ENCODE measurements at places on chromosomes 2 and 18.

DNA sequence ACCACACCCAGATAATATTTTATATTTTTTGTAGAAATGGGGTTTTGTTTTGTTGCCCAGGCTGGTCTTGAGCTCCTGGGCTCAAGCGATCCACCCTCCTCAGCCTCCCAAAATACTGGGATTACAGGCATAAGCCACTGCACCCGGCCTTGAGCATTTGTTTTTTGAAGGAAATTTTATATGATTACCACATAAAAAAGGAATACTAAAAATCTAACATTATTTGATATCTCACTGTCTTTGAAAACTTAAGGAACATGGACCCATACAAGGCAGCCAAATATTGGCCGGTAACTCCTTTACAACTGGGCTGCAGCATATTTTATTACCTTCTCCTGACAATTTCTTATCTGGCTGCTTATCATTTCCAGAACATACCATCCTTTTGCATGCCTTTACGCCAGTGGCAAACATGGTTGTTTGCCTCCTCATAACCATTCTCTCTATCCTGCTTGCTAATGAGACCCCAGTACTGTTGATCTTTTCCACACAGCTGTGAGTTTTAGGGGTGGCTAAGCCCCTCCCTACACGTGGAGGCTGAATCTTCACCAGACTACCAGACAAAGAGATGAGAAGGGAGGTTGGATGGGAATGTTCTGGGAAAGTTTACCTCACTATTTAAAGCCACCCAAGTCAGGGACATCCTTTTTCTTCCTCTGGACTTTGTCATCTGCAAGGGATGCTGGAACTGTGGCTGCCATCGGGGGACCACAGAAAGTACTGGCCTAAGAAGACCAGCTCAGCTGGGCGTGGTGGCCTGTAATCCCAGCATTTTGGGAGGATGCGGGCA is 157.5 kb downstream of the TGIF1 start:
- no peak for DNase-seq

DNA sequence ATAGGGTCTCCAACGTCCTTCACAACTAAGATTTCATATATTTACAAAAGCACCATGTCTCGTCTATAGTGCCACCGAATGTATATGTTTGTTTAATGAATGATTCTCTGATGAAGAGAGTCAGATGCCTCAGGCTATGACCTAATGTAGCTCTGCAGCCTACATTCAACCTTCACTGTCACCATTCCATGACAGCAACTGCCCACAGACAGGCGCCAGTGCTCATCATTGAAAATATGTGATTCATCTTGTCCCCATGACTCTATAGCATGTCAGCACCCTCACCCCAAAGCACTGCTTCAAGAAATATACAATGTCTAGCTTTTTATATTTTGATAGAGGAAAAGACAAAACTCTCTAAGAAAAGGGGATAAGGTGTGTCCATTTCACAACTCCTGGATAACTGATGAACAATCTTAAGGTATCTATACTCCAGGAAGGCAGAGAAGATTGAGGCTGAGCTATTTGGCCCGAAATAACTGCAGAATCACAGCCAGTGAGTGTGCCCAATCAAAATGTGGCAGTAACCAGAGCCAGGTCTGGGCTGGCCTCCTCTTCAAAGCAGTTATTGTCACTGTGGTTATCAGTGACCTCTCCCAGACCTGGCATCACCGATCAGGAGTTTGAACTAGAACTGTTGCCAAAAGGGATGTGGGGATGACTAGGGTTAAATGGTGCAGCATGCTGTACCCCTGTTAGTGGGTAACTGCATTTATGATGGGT is 246.6 kb downstream of the SETBP1 start:
- no peak for DNase-seq

- DNase-seq = no peak
Measured at GRCh38 chr18:67381608-67382150, 134.8 kb downstream of the DSEL start.

DNA sequence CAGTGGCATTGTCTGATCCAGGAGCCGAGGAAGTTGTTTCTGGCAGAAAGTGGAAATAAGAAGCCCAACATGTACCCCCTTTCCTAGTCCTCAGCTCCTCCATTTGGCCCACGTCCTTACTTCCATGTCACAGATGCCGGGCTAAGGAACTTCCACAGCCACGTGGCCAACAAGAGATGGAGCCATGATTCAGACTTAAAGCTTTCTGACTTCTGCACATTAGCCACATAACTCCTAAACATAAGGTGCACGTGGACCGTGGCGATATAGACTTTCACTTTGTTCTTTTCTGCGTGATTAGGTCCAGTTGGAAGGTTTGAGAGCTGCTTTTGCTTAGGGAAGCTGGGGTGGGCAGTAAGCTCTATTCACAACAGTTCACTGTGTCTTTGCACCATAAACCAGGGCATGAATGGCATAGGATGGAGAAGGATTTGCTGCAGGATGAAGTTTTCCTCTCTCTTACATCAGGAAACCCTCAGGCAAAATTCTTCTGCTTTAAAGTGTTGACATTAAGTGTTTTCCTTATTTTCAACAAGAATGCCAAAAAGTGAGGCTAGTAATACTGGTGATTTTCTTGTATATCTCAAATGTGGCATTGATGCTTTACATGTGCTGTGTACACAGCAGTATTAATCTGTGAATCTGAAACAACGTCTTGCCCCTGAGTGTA is 61.2 kb upstream of the RBM44 start:
- no peak for DNase-seq
